ENCODE measurements at places on chromosomes 3 and 15. TPM values are rescaled to one million over a fixed set of nuclear protein-coding genes. Genes with fewer than 3 reads are reported as not detected.

The CAND2 gene
- 1.1 TPM for total RNA-seq

The PPP1R14D gene
- not detected for total RNA-seq

The DAZL gene
- not detected for total RNA-seq

The KCNH8 gene
- not detected for total RNA-seq

The RASGRP1 gene
- total RNA-seq = 113 TPM

The ATP13A5 gene
- total RNA-seq = not detected

The IMPG2 gene
- 0.05 TPM for total RNA-seq

The ZNF774 gene
- total RNA-seq = 2.7 TPM

The MRPS22 gene
- total RNA-seq = 51.9 TPM

The ZNF619 gene
- total RNA-seq = 9.1 TPM

The ISL2 gene
- 1.4 TPM for total RNA-seq

DNA sequence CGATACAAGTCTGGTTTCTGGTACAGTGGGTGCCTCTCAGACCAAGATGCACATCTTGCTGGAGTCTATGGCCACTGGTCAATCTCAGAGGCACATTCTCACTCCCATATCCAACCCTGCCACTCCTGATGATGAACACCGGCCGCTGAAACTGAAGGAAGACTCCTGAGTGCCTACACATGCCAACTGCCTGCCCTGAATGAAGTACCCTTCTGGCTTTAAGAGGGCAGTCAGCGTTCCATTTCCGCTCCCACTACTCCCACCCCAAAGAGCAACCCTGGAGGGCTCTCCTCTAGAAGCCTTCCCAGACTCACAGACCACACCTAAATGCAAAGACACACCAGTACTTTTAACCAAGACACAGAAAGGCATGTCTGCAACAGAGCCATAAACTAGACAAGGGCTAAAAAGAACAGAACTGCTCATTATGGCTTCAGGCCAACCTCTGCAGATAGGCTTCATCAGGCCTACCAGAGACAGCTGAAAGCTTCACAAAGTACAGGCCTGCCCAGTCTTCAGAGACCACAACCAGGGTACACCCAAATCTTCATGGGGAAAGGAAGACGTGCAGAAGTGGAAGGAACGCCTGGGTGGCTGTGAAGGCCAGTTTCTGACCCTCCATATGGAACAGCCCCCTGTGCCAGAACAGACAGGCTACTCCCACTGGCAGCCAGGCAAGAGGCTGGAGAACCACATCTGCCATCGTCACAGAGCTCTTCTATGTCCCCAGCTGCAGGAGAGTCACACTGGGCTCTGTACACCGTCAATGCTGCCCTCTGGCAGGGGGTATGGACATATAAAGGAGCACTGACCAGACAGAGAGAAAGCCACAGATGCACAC, 14.3 kb downstream of the ANP32A start:
- DNase-seq = no peak

DNA sequence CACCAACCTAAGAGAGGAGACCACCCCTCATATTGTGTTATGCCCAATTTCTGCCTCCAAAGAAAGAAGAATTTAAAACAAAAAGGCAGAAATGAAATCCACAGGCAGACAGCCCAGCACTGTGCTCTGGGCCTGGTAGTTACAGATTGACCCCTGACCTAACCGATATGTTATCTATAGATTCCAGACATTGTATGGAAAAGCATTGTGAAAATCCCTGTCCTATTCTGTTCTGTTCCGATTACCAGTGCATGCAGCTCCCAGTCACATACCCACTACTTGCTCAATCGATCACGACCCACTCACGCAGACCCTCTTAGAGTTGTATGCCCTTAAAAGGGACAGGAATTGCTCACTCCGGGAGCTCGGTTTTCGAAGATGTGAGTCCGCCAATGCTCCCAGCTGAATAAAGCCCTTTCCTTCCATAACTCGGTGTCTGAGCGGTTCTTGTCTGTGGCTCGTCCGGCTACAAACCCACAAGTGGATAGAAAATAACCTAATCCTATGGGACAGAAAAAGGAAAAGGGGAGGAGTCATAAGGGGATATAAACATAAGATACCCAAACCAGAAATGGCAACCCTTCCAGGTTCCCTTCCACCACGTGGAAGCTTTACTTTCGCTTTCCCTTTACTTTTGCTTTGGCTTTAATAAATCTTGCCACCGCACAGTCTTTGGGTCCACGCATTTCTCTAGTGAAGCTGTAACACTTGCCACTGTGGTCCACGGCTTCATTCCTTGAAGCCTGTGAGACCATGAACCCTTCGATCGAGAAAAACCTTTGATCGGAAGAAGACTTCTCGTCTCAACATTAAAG, 1.7 kb upstream of the CFAP91 start:
- no peak for DNase-seq

DNA sequence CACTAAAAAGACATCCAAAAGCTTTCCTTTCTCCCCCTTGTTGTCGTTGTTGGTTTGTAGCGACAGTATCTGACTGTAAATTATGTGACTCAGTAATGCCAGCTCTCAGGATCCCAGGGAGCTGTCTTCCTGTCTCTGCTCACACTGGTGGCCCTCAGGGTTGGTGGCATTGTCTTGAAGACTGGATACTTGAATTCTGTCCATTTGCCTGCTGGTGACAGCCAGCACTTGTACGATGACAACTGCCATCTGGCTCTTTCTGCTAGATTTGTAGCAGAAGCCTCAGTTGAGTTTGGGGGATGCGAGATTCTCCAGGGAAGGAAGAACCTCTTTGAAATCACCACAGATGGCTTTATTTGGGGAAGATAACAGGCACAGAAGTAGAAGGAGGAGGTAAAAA, 120.8 kb downstream of the ARPP21 start:
- no peak for DNase-seq

DNA sequence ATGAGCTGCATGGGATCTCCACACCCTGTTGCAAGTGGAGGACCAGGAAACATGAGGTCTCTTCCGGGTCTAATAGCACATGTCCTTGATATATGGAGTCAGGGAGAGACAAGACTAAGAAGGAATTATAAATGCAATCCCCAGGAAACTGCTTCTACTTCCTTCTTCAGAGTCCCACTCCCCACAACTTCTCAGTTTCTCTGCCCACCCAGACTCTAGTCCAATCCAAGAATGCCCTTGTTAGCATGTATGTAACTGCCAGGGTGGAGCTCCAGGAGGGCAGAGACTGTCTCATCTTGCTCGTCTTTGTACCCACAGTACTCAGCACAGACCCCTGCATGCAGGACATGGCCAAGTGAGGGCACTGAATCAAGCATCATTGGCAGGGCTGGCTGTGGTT, 8.3 kb downstream of the DAPK2 start:
- no peak for DNase-seq

- DNase-seq = no peak
These were observed 1.1 kb downstream of the IGDCC3 start for GRCh38 chr15:65376767-65377104.

GRCh38 chr15:60546744-60547143, 67.8 kb upstream of the ICE2 start:
- DNase-seq = no peak

GRCh38 chr3:45787551-45787950, 8.8 kb downstream of the SLC6A20 start:
- DNase-seq = no peak

DNA sequence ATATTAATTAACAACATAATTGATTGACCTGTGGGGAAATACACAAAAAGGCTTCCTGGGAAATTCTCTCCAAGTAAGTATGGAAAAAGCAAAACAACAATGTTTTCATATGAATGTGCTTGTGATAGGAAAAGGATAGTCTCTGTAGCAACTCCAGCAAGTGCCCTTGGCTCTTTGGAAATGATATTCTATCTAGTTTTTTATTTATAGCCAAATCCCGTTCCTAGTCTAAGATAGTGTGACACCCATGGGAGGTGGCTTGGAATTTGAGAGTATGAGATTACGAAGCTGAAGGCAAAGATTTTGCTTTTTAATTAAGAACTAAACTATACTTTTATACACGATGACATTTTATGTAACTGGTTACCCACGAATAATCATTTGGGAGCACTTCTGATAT, 119.9 kb downstream of the PDZRN3 start:
- DNase-seq = no peak

GRCh38 chr3:112546216-112546759, 15.5 kb downstream of the ATG3 start:
- no peak for DNase-seq

- DNase-seq = no peak
These were observed 15.3 kb downstream of the CD276 start for GRCh38 chr15:73699249-73700040.

DNA sequence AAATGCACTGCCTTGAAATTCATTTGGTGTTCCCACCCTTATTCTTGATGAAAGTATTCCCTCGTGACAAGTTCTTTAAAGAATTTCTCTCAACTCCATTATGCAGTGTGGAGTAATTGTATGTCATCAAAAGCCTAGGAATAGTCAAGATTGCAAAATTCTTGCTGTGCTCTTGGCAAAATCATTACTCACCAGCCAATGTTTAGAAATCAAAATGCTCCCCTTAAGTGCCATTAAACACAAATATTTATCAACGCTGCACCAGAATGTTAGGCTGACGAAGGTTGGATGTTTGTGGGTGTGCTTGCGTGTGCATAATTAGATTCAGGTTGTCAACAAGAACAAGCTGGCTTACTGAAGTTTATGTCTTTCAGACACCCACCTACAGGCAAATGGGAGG, 40.5 kb downstream of the SST start:
- no peak for DNase-seq

- DNase-seq = no peak
These were observed 41.8 kb downstream of the SMAD3 start for GRCh38 chr15:67107014-67107812.

DNA sequence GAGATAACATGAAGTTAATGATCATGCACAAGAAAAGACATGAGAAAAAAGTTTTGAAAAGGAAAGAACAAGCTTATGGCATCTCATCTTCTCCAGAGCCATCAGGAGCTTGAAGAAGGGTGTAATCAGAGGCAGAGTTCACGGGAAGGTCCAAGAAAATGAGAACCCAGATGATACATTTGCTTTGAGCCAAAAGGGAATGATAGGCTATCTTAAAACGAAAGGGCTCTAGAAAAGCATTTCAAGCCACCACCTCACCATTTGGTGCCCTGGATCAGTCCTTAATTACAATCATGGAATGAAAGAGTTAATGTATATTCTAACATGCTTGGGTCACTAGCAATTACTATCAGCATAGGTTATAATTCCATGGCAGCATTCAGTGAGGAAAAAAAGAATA, 781.8 kb downstream of the ROBO1 start:
- no peak for DNase-seq

DNA sequence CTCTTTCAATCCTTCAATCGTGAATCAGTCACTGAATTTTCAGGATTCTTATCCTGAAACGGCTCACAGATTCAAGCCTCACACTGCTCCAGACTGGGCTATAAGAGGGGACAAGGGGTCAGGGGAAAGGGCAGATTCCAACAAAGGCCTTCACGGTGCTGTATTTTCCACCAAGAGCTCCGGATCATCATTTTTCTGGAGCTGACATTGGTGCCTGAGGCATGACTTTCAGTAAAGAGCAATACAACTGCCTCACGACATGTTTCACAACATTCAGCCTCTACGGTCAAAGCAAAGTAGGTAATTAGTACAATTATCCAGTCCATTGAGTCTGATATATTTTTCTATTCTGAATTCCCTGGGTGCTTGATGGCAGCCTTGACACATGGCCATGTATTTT, 185.0 kb upstream of the PRICKLE2 start:
- no peak for DNase-seq

- no peak for DNase-seq
These were observed 19.3 kb upstream of the NRROS start for GRCh38 chr3:196620161-196620604.

- no peak for DNase-seq
These were observed 273.4 kb downstream of the IGSF11 start for GRCh38 chr3:118761291-118761606.

Measured in activated T-helper 2 cell treated with anti-CD3 and anti-CD28 coated beads, Interferon-gamma antibody, Interleukin-2, Interleukin-4, amounts not matched to agents 10 μg/mL and 5 μg/mL and 100 μg/mL, durations not matched to agents 14 hours and 24 hours and 36 hours (primary cell).